ENCODE measurements at places on chromosomes 6 and 20.

DNA sequence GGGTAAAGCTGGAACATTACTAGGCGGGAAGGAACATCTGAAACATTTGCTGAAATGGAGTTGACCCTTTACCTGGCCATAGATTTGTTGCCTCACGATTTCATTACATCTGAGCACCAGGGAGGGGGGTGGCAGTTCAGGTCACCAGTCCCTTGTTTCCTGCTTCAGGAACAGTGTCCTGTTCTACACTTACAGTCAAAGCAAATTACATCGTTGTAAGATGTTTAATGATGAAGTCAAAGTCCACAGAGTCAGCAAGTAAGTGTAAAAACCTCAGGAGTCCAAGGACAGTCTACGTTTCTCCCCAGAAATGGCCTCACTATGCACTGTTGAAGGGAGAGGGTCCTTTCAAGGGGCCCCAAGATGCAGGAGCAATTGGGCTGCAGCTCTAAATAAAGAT is 8.9 kb upstream of the MICB start:
- no peaks in the 10 kb centered on the region for H3K27me3 ChIP-seq
- no peak for DNase-seq
- H3K4me1 ChIP-seq, result peaks cover 6% of the 10 kb centered on the region
- no peak overlapping the region for H3K27ac ChIP-seq
- no peak overlapping the region for H3K4me3 ChIP-seq
- H3K36me3 ChIP-seq, result no peaks in the 10 kb centered on the region

DNA sequence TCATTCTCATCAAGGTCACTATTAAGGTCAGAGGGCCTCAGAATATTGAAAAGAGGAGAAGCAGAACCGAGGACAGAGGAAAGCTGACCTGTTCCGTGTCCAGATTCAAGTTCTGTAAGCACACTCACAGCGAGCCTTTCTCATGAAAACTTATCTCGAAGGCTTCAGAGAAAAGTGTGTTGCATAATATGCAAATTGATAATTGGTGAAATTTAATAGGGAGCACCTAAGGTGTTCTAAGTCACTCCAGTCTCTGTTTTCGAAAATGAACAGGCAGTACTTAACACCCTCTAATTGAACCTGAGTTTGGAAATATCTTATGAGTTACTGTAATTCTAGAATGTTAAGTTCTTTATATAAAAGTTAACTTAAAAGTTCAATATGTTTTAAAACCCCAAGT is 181.2 kb upstream of the PDE10A start:
- H3K27ac ChIP-seq, result no peak overlapping the region
- peaks cover 6% of the 10 kb centered on the region for H3K4me1 ChIP-seq
- no peak for DNase-seq
- no peak overlapping the region for H3K4me3 ChIP-seq
- H3K27me3 ChIP-seq, result peaks cover 92% of the 10 kb centered on the region
- no peaks in the 10 kb centered on the region for H3K36me3 ChIP-seq

DNA sequence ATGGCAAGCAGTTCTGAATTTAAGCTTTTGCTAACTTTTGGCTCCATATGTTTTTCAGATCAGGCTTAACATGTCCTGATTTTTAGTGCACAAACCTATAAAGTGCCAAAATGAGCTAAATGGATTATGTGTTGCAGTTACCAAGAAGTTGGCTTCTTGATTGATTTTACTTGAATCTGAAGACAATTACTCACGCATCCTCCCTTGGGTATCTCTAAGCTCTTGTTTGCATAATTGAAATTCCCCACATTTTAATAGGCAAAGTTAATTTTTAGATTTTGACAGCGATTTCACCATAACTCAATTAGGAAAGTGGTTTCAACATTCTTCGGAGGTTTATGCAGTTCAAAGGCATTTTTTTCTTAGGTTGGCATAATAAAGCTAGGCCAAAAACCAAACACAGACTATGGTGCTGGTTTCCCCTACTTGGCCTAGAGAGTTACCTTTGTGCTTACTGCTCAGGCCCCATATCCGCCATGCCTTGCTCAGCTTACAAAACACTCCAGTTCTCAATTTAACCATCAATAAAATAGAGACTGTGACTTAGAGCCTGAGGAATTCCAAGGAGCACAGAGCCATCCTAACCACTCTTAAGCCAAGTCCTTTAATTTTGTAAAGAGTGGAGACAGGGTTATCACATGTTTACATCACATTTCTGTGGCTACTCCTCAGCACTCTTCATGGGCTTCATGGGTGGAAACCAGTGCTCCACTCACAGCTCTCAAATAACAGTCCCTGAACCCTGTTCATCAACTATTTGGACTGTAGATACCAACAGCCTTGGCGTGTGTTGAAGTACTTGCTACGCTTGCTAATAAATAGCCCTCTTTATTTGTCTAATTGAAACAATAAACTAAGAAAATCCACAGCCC is 32.1 kb downstream of the LAMA4 start:
- H3K36me3 ChIP-seq, result no peaks in the 10 kb centered on the region
- no peak overlapping the region for H3K4me3 ChIP-seq
- H3K27me3 ChIP-seq, result peaks cover 2% of the 10 kb centered on the region

DNA sequence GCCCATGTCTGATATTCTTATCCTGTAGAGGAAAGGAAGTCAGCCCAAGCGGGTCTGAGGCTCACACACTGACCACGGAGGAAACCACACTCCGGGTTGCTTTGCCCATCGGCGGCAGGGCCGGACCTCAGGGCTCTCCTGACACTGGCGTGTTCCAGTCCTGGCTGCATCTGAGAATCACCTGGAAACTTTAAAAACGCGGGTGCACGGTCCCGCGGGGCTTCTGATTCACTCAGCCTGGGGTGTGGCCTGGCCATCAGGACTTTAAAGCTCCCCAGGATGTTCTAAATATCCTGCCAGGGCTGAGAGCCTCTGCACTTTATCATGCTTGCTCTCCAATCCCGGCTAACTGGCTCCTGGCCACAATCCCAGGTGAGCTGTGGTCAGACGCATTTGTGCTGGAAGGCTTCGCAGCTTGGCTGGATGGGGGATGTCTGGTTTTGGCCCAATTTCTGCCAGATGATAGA is 47.7 kb upstream of the DACT2 start:
- H3K4me3 ChIP-seq, result no peak overlapping the region
- H3K27me3 ChIP-seq, result no peaks in the 10 kb centered on the region
- H3K36me3 ChIP-seq, result no peaks in the 10 kb centered on the region
- H3K4me1 ChIP-seq, result peaks cover 3% of the 10 kb centered on the region

GRCh38 chr6:90227213-90227612 is 69.4 kb downstream of the BACH2 start:
- no peak overlapping the region for H3K27ac ChIP-seq
- H3K36me3 ChIP-seq, result no peaks in the 10 kb centered on the region
- no peaks in the 10 kb centered on the region for H3K27me3 ChIP-seq
- H3K4me1 ChIP-seq, result peaks cover 12% of the 10 kb centered on the region

All from common myeloid progenitor, CD34-positive (primary cell).